ENCODE measurements at places on chromosomes 5 and 9. TPM values are rescaled to one million over a fixed set of nuclear protein-coding genes. Genes with fewer than 3 reads are reported as not detected.

HNRNPAB gene
- total RNA-seq = 67.4 TPM

PALM2AKAP2 gene
- total RNA-seq = 5.0 TPM

ENTREP1 gene
- 0.53 TPM for total RNA-seq

GMCL2 gene
- total RNA-seq = not detected

CDC20B gene
- not detected for total RNA-seq

CD274 gene
- 5.8 TPM for total RNA-seq
